ENCODE measurements at places on chromosomes 12 and 14.

GRCh38 chr14:31960039-31960438, 117.1 kb upstream of the ARHGAP5 start:
- DNase-seq = no peak

- no peak for DNase-seq
These were observed 387.5 kb downstream of the EGLN3 start for GRCh38 chr14:33563191-33563900.

- DNase-seq = no peak
These were observed 783.8 kb downstream of the VRK1 start for GRCh38 chr14:97581016-97581415.

- DNase-seq = no peak
These were observed 78.7 kb downstream of the TXNDC16 start for GRCh38 chr14:52473557-52473956.

DNA sequence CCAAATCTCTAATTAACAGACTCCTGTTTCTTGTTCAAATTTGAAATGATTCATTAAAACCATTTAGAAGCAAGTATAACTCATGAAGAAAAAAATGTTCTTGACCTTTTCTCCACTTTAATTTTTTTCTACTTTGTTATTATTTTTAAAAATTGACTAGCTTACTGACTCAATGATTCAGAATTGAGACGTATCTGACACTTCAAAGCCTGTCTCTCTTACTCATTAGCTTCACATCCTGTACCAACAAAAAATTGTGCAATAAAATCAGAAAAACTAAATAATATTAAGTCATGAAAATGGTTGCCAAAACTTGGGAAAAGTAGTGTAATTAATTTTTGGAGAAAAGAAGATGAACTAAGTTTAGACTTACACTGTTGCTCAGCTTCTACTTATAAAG, 331.2 kb downstream of the SLC16A7 start:
- no peak for DNase-seq

- no peak for DNase-seq
These were observed 36.7 kb upstream of the C14orf132 start for GRCh38 chr14:96002498-96002884.

GRCh38 chr14:35333797-35334743, 41.9 kb downstream of the PSMA6 start:
- no peak for DNase-seq

DNA sequence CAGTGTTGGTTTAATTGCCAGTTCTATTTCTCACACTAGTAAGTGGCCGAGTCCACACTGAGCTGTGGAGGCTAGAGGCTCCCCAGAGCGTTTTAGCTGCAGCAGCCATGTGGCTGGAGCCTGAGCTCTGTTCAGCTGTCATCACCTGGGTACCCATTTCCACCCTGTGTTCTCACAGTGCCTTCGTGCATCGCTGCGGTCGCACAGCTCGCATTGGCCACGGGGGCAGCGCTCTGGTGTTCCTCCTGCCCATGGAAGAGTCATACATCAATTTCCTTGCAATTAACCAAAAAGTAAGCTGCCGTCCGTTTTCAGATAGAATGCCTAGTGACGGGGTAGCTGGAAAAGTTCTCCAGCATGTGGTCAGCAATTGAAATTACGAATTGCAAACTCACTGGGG, 15.7 kb downstream of the DDX55 start:
- no peak for DNase-seq

- peak; percentile 17 for DNase-seq
These were observed 331.6 kb upstream of the STXBP6 start for GRCh38 chr14:25381498-25381897.

DNA sequence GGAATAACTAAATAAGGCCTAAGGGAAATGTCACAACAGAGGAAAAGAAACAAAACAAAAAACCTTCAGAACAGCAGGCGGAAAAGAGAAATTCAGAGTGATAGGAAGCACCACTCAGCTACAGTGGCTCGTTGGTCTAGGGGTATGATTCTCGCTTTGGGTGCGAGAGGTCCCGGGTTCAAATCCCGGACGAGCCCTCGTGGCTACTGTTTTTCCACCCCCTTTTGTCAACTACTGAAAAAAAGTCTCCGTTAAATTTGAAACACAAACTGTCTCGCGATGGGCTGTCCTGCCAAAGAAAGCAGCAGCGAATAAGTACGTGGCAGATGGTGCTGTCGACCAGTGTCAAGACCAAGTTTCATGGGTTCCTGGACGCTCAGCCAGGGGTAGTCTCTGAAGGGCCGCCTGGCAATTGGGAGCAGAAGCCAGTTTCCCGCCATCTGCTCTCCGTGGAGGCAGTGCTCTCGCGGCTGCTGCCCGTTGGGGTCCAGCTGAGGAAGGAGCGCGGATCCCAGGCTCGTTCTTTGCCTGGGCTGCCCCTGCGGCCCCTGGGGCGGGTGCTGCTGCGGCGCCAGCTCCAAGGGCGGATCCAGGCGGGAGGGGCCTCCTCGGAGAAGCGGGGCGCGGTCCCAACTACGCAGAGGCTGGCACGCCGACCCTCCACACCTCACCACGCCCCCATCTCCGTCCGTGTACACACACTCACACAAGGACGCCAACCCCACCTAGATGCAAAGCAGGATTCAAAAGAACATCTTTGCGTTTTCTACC, at the start of gene RNASE4:
TSS of gene RNASE4 (plus strand) at position 670 of the 771 bp plus-strand sequence. CDS start 14,812 bp downstream, outside the sequence.
- peak; percentile 50 for DNase-seq

DNA sequence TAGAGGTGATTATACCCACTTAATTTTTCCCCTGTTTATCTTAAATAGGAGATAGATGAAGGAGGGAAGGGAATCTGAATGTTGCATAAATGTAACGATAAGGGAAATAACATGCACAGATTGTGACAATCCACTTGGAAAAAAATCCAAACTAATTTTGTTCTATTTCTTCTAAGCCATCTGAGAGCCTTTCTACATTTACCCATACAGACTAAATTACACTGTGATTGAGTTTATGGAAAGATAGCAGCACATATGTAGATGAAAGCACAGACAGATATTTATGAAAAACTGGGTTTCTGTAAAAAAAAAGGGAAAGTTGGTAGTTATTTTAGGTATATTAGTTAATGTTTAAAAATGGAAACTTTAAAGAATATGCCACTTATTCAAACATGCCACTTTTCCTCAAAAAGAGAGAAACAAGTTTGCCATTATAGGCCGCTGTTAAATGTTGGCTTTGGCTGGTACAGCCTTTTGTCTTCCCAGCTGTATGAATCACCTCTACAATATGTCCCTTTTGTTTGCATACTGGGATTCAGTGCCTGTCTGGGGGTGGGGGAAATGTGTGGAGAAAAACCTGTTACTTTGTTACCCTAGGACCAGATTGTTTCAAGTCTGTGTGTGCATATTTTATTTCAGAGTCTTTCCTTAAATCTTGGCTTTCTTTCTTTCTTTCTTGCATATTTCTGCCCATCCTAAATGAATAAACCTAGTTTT, 470.2 kb upstream of the LMO3 start:
- DNase-seq = no peak

- no peak for DNase-seq
These were observed 94.1 kb upstream of the GARIN6 start for GRCh38 chr12:99553461-99553860.

GRCh38 chr12:3081886-3082285, 4.7 kb downstream of the TSPAN9 start:
- DNase-seq = no peak

GRCh38 chr12:111341426-111342065, 27.3 kb downstream of the PHETA1 start:
- DNase-seq = no peak

- DNase-seq = no peak
These were observed 1720.2 kb upstream of the SEL1L start for GRCh38 chr14:83253870-83254269.

- no peak for DNase-seq
These were observed 106.7 kb downstream of the TMEM30B start for GRCh38 chr14:61174441-61174891.

DNA sequence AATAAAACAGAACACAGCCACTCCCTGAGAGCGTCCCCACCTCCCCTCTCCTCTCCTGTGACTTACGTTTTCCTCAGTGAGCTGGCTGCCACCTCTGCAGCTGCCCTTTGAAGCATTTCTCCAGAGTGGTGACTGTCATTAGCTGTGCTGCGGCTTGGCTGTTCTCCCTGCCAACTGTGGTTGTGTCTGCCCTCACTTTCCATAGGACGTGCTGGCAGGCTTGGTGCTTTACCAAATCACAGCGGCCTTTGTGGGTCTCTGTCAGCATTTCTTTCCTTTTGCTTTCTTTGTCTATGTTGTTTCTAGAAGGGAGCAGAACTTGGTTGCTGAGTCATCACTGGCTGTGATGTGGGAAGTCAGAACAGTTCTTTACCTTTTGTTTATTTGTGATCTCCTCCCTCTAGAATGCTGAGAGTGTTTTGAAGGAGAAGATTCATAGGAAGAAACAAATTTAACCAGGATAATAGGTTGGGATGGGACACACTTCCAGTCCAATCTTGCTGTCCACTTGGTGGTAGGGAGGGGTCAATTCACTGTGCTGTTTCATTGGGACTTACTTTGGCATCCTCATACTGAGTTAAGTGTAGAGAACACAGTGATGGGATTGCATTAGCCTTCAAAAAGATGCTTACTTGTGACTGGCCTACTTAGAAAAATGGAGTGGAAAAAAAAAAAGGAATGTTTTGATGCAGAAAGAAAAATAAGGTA, 88.2 kb downstream of the TMX1 start:
- DNase-seq = no peak

GRCh38 chr14:92717571-92718042, 30.8 kb downstream of the LGMN start:
- no peak for DNase-seq

GRCh38 chr12:30598889-30599288, 96.8 kb downstream of the IPO8 start:
- no peak for DNase-seq

DNA sequence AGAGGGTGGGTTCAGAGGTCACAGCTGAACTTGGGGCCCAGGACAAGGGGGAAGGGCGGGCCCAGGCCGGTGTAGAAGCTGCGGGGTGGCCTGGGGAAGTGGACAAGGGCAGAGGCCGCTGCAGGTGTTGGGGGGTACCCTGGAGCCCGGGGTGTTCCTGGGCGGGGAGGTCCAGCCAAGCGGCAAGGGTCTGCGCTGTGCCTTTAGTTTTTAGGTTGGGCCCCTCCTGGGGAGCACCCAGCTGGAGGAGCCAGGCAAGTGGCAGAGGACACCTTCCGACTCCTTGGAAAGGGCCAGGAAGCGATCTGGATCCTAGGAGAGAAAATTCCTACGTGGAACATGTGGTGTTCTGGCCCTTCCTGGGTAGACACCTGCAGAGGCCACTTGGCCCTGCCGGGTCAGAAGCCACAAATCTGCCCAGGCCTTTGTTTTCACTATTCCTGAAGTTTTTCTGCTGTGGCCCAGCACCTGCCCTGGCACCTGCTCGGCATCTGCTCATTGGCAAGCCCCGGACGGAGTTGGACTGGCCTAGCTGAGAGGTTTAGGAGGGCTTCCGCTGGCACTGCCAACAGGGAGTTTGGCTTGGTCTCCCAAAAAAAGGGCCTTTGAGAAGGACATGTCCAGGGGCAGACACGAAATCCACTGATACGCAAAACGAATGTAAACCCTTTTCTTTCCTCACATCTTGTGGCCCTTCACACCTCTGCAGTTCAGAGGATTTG, 61.1 kb downstream of the SMUG1 start:
- DNase-seq = no peak

- DNase-seq = no peak
These were observed 1.7 kb downstream of the NCOR2 start for GRCh38 chr12:124565656-124566160.

- DNase-seq = no peak
These were observed 447.1 kb downstream of the ZFP36L1 start for GRCh38 chr14:68345738-68346137.

GRCh38 chr12:2666411-2666810, 128.4 kb upstream of the FKBP4 start:
- DNase-seq = no peak

- DNase-seq = no peak
These were observed 5.1 kb upstream of the TMEM179 start for GRCh38 chr14:104609666-104610065.

- DNase-seq = no peak
These were observed 622.3 kb downstream of the C12orf50 start for GRCh38 chr12:87406926-87407325.

DNA sequence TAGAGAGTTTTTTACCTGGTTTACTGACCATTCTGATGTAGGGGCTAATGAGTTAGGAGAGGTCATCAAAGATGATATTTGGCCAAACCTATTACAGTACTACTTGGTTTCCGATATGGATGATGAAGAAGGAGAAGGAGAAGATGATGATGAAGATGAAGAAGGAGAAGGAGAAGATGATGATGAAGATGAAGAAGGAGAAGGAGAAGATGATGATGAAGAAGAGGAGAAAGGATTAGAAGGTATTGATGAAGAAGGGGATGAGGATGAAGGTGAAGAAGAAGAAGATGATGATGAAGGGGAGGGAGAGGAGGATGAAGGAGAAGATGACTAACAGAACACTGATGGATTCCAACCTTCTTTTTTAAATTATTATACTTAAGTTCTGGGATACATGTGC, 196.6 kb downstream of the TMX1 start:
- no peak for DNase-seq

DNA sequence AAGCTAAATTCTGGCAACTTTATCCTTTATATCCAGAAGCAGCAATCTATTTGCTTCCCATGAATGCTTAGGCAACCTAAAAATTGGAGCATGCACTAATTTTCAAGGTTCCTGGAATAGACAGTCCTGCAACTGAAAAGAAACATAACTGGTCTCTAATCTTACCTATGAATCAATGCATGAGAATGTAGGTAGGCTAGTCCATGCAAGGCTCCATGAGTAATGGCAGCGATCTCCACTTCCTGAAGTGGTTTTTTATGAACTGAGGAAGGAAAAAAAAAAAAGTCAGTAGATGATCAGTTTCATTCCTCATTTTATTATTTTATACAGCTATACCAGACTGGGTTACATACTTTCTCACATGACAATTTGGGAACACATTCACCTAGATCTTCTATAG, 102.0 kb downstream of the PEBP1 start:
- no peak for DNase-seq

DNA sequence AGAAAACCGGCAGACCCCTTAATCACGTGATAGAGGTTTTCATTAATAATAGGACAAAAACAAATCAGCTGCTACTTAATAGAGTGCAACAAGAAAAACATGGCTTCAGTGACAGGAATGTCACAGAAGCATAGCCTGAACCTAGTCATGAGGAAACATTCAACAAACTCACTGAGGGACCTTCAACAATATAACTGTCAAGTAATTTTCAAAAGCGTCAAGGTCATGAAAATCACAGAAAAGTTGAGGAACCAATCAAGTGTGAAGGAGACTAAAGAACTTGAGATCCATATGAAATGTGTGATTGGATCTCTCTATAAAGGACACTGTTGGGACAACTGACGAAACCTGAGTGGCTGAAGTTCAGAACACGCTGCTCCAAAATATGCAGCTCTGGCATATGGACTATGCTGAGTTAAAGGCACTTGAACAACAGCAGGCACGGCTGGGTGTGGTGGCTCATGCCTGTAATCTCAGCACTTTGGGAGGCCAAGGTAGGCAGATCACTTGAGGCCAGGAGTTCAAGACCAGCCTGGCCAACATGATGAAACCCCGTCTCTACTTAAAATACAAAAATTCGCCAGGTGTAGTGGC, 16.3 kb downstream of the NDUFA12 start:
- no peak for DNase-seq
